Gastrocnemius medialis (tissue), 4 donors: ENCODE measurements at places on chromosomes 1 and 21. TPM values are rescaled to one million over a fixed set of nuclear protein-coding genes. Genes with fewer than 3 reads are reported as not detected.

DNA sequence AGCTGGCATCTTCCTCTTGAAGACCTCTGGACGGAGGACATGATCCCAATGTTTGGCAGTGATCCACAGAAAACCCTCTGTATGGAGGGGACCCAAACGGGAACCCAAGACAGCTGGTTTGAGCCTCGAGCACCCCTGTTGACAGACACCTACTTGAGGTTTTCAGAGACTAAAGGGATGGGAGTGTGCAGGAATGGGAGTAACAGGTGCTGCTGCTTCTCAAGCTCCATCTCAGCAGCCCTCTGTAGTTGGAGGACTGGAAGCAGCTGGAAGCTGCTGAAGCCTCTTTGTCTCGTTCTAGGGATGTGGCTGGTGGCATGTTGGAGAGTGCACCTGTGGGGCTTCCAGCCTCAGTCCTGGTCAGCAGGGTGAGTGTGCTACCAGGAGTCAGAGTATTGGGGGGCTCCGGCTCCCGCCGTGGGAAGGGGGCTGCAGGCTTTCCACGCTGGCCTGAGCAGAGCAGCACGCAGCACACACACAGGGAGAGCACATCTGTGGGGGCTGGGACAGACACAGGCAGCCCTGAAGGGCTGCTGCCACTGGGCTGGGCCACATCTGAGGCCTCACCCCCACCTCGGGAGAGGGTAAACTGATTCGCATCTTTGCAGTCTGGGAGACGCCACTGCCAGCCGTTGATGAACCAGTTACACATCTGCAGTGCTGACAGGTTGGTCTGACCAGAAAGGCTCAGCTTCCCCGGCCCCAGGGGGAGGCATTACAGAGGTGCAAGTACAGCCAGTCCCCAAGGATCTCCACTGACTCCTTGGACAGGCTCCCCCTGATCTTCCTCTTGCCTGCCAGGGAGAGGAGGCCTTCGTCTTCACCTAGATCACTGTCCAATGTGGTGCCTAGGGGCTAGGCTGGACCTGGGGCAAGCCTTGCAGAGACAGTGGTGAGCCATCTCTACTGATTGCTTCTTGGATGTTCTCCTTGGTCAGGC, 56.6 kb downstream of the ADSS2 start:
- no peaks in the 10 kb centered on the region for H3K36me3 ChIP-seq
- H3K4me3 ChIP-seq: no peak overlapping the region
- no peaks in the 10 kb centered on the region for H3K27me3 ChIP-seq
- no peak for DNase-seq
- no peak overlapping the region for H3K27ac ChIP-seq
- no peaks in the 10 kb centered on the region for H3K4me1 ChIP-seq

- no peak overlapping the region for H3K27ac ChIP-seq
- DNase-seq: no peak
- no peaks in the 10 kb centered on the region for H3K36me3 ChIP-seq
- H3K4me3 ChIP-seq: no peak overlapping the region
- H3K4me1 ChIP-seq: peaks cover 10% of the 10 kb centered on the region
Observed at GRCh38 chr1:180486092-180486491, 16.3 kb downstream of the ACBD6 start.

The CLCA1 gene
- not detected for total RNA-seq

The ARMH1 gene
- total RNA-seq: 0.78 TPM
